ENCODE measurements at places on chromosomes 6 and 20.

DNA sequence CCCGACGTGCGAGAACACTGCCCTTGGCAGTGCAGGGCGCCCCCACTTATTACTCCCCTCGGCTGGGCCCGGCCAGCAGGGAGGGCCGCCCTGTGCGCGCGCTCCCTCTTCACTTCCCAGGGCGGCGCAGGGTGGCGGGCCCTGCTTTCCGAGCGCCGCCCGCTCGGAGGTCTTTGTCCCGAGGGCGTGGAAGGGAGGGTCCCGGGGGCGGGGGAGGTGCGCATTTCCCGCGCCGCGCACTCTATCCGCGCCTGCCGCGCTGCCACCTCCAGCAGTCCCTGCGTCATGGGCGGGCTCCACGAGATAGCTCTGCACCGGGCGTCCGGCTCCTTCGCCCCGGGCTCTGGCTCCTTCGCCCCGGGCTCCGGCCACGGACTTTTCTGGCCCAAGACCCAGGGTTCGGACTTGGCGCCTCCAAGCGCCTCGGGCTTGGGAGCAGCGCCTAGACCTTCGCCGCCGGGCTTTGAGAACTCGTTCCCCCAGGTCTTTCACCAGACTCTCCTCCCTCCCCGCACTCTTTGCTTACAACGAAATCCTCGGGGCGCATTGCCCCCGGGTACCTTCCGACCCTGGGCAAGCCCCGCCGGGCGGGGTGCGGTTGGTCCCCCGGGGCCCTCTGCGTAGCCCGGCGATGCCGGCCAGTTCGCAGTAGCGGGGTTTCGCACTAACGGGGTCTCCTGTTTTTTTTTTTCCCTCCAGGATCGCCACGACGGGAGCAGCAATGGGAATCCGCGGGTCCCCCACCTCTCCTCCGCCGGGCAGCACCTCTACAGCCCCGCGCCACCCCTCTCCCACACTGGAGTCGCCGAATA lies 1.6 kb downstream of the TFAP2C start:
- no peak for DNase-seq

GRCh38 chr6:163701762-163702161 lies 287.2 kb downstream of the QKI start:
- DNase-seq, result no peak

DNA sequence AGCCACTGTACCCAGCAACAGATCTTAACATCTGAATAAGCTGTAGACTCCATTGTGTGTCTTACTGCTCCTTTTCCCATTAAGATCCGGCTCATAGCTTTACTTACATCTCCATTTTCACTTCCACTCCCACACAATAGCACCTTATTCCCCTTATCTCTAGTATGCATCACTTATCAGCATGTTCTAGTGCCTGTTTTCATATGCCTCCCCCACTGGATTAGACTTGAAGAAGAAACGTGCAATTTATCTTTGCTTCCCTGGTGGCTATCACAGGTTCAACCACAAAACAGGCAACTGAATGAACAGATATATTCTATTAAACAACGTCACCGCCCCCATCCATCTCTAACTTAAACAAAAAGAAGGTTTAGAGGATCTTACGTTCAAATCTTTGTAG lies 12.1 kb downstream of the SSR1 start:
- no peak for DNase-seq

DNA sequence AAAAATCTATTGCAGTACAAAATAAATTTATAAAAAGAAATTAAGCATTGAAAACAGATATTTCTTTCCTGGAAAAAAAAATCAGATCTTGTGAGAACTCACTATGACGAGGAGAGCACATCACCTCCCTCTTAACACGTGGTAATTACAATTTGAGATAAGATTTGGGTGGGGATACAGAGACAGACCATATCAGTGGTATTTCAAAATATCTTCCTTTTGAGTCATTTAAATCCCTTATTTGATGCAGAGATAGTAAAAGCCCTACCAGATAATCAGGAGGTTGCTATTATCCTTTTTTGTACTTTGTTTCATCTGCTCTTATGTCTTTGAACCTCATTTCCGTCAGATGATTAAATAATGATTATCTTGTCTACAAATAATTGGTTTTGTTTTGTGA lies 800.4 kb downstream of the KIF16B start:
- DNase-seq, result no peak

GRCh38 chr20:21719592-21720214 lies 14.2 kb downstream of the PAX1 start:
- DNase-seq, result no peak

- no peak for DNase-seq
Observed at GRCh38 chr6:64429926-64430325, 794.3 kb downstream of the PHF3 start.

DNA sequence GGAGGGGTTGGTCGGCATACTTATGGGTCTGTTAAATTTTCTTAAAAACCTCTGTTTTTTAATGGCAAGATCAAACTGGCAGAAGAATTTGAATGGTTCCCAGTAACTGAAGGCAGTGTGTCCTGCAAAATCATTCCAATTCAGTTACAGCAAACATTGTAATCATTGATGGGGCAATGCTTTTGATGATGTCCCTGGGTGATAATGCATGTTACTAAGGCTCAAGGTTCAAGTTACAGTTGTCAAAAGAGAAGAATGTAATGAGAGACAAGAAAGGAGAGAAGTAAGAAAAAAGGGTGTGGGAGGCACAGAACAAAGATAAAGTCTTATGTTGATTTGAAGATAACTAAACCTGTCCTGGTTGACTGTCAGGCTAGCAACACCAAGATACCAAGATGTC lies 54.9 kb downstream of the CEP162 start:
- no peak for DNase-seq

Measured in CD4-positive, alpha-beta T cell treated with Interferon alpha-2 for 1 hour (primary cell).